Endothelial cell (in vitro differentiated cells): ENCODE measurements at places on chromosomes 16 and 17. TPM values are rescaled to one million over a fixed set of nuclear protein-coding genes. Genes with fewer than 3 reads are reported as not detected.

DNA sequence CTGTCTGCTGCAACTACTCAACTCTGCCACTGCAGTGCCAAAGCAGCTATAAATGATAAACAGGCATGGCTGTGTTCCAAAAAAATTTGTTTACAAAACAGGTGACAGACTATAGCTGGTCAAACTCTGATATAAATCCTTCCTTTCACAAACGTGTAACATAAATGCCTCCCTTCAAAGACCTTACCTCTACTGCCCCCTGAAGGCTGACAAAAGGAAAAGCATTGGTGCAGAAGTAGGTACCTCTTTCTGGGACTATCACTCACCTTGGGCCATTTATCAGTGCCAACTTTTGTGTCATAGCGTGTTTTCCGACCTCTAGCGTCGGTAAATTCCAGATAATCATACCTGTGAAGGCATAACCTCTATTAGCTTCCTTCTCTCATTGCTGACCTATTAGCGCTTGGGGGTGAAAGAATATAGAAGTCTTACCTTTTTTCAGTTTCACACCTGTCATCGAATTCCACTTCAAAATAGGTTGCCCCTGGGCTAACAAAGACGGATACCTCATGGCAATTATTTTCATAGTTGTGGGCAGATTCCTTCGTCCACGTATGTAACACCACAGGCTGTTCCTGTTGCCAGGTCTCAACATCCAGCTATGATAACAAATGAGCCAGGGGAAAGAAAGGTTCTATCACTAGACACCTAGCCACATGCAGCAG lies 67.9 kb downstream of the ZZEF1 start:
- peaks cover 42% of the 10 kb centered on the region for H3K36me3 ChIP-seq
- no peaks in the 10 kb centered on the region for H3K27me3 ChIP-seq
- DNase-seq, result peak; percentile 32
- no peak overlapping the region for H3K4me3 ChIP-seq
- no peak overlapping the region for H3K27ac ChIP-seq

The KRT39 gene
- total RNA-seq, result 0.15 TPM

DNA sequence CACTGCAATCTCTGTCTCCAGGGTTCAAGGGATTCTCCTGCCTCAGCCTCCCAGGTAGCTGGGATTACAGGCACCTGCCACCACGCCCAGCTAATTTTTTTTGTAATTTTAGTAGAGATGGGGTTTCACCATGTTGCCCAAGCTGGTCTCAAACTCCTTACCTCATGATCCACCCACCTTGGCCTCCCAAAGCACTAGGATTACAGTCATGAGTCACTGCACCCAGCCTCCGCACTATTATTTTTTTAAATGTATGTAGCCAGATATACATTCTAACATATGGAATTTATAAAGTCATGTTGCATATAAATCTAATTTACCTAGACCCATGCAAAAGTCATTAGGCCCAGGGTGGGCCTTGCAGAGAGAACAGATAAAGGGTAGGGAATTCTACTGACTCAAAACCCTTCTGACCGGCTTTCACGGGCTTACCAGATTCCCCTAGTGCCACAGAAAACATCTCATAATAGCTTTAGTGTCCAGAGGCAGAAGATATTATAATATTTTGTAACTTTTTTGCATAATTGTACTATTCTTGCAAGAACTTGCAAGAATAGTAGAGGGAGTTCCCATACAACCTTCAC lies 20.5 kb upstream of the HELZ start:
- no peak overlapping the region for H3K4me3 ChIP-seq
- no peak for DNase-seq
- no peaks in the 10 kb centered on the region for H3K27me3 ChIP-seq
- no peaks in the 10 kb centered on the region for H3K36me3 ChIP-seq
- H3K27ac ChIP-seq, result no peak overlapping the region

DNA sequence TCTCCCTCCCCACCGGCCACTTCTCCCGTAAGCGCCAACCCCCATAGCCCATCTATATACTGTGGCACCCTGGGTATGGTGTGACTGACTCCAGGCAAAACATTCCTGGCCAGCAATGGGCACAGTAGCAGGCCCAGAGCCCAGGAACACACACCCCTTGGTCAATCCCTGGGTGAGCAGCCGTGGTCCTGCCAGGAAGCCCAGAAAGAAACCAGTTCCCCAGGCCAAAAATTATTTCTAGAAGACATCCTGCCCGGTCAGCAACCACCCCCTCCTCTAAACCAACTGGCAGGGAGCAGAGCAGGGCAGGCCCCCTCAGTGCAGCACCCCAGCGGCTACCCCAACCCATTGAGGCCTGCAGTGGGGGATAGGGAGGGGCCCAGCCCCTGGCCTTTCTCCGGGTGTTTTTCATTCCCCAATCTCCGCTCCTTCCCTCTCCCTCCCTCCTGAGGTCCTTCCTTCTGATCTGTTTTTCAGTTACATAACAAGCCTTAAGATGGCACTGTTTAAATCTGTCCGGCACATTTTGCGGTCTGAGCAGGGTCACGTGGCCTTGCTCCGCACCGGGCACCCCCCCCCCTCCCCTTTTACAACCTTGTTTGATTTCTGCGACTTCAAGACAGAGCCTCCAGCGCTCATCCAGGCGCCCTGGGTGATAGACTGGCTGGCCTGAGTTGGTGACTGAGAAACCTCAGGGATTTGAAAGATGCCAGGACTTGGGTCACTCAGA lies 2.0 kb downstream of the NPTX1 start:
- no peak for DNase-seq
- no peak overlapping the region for H3K4me3 ChIP-seq
- H3K27me3 ChIP-seq, result peaks cover 30% of the 10 kb centered on the region
- H3K4me1 ChIP-seq, result peaks cover 4% of the 10 kb centered on the region
- H3K36me3 ChIP-seq, result peaks cover 3% of the 10 kb centered on the region

- H3K27ac ChIP-seq, result no peak overlapping the region
- peaks cover 29% of the 10 kb centered on the region for H3K4me1 ChIP-seq
- H3K4me3 ChIP-seq, result no peak overlapping the region
- H3K36me3 ChIP-seq, result no peaks in the 10 kb centered on the region
Observed at GRCh38 chr16:86824751-86825296, 246.5 kb downstream of the FOXL1 start.

- DNase-seq, result no peak
- peaks cover 14% of the 10 kb centered on the region for H3K27me3 ChIP-seq
- H3K36me3 ChIP-seq, result no peaks in the 10 kb centered on the region
- H3K27ac ChIP-seq, result peak overlapping the region; percentile 83
- peak overlapping the region; percentile 25 for H3K4me3 ChIP-seq
- peaks cover 34% of the 10 kb centered on the region for H3K4me1 ChIP-seq
Observed at GRCh38 chr16:83802135-83802534, 5.6 kb upstream of the HSBP1 start.

DNA sequence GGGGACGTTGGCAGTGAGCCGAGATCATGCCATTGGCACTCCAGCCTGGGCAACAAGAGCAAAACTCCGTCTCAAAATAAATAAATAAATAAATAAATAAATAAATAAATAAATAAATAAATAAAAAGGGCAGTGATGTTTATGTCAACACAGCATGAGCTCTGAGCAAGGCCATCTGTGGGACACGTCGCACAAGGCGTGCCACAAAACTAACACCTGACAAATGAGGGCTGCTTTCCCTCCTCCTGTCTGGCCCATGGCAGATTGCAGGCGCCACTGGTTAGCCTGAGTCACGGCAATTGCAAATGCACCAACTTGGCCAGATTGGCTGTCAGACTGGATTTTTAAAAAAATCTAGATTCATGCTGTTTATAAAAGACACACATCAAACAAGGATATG lies 25.9 kb upstream of the SPNS3 start:
- no peak overlapping the region for H3K27ac ChIP-seq
- H3K4me3 ChIP-seq, result no peak overlapping the region
- H3K27me3 ChIP-seq, result no peaks in the 10 kb centered on the region
- no peaks in the 10 kb centered on the region for H3K36me3 ChIP-seq
- DNase-seq, result no peak
- H3K4me1 ChIP-seq, result no peaks in the 10 kb centered on the region

- peaks cover 2% of the 10 kb centered on the region for H3K27me3 ChIP-seq
- H3K4me1 ChIP-seq, result peaks cover 21% of the 10 kb centered on the region
- H3K4me3 ChIP-seq, result no peak overlapping the region
- DNase-seq, result no peak
- no peak overlapping the region for H3K27ac ChIP-seq
- no peaks in the 10 kb centered on the region for H3K36me3 ChIP-seq
Observed at GRCh38 chr17:61254904-61255303, 144.7 kb upstream of the TBX2 start.

The ABI3 gene
- 15.7 TPM for total RNA-seq

DNA sequence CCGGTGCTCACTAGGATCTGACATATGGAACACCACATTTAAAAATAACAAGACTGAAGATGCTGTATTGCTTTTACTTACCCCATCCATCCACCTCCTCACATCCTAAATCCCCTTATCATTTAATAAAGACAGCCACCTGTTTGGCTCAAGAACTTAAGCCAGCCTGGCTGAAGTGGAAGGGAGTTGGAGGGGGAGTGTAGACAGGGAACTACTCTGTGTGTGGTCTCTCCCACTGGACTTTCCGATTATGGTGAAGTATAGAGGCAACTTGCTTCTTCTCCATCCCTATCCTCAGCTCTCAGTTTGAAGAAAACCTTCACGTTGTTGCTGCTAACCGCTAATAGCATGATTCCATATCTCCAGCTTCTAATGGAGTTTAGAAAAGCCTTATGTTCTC lies 313.4 kb downstream of the CDH11 start:
- no peaks in the 10 kb centered on the region for H3K27me3 ChIP-seq
- H3K4me3 ChIP-seq, result no peak overlapping the region
- no peak for DNase-seq
- no peaks in the 10 kb centered on the region for H3K4me1 ChIP-seq
- no peaks in the 10 kb centered on the region for H3K36me3 ChIP-seq
- no peak overlapping the region for H3K27ac ChIP-seq

GRCh38 chr16:82773018-82773417 lies 146.2 kb downstream of the CDH13 start:
- H3K4me1 ChIP-seq, result no peaks in the 10 kb centered on the region
- H3K4me3 ChIP-seq, result no peak overlapping the region
- no peak for DNase-seq

The MMP2 gene
- total RNA-seq, result 422 TPM
